ENCODE measurements at places on chromosomes 2 and 18.

- DNase-seq = no peak
Measured at GRCh38 chr2:72759755-72760154, 66.1 kb downstream of the EXOC6B start.

- no peak for DNase-seq
Measured at GRCh38 chr2:167424221-167424620, 535.9 kb downstream of the XIRP2 start.

GRCh38 chr2:152606081-152606480, 111.2 kb downstream of the PRPF40A start:
- no peak for DNase-seq

DNA sequence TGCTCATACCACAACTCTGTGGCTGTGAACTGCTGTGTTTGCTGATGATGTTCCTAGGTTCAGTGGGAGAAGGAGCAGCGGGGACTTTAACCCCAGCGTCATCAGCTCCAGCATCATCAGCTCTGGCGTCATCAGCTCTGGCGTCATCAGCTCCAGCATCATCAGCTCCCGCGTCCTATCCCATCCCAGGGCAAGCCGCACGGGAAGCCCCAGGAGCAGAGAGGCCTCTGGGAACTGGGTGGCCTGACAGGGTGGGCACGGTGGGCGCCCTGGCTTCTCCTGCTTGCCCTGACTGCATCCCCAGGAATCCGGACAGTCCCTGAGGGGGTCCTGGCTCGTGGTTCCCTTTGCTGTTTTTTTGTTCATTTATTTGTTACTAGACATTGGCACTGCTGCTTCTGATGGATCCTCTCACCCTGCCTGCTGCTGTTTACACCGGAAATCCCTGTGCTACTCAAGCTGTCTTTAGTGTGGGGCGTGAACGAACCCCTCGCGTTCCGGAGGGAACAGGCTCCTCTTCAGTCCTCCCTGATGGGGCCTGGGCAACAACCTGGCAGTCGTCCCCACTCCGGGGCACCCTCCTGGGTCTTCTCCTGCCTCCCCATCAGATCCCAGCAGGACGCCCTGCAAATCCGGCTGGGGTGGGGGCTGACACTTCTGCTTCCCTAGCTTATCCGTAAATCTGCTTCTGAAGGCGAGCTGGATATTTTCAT, 67.1 kb upstream of the PXDN start:
- DNase-seq = no peak

DNA sequence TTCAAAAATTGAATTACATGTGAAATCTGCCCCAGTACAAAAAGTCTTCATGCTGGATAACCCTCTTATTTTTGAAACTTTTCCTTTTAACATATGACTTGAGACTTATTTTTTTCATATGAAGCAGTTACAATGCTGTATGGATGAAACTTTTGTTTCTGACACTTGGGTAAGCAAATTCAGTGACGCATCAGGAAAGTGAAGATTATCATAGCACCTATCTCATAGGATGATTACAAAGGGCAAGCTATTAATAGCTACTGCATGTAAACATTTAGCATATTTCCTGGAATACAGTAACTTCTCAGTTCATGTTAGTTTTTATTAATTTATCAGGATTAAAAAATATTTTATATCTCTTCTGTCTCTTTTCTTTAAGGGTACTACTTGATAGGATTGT, 1109.2 kb downstream of the LRP1B start:
- DNase-seq = no peak

GRCh38 chr2:36613801-36614200, 15.8 kb upstream of the FEZ2 start:
- no peak for DNase-seq
